Natural killer cell treated with Interleukin-12 subunit alpha and Interleukin-12 subunit beta and Interleukin-15 and Interleukin-18, amount 100 ng/mL, for 72 hours (primary cell): ENCODE measurements at places on chromosomes 12 and 14.

GRCh38 chr14:67569651-67570290, 30.3 kb downstream of the PIGH start:
- H3K36me3 ChIP-seq, result no peaks in the 10 kb centered on the region
- H3K27me3 ChIP-seq, result peaks cover 11% of the 10 kb centered on the region
- no peak overlapping the region for H3K27ac ChIP-seq
- H3K4me1 ChIP-seq, result peaks cover 10% of the 10 kb centered on the region

DNA sequence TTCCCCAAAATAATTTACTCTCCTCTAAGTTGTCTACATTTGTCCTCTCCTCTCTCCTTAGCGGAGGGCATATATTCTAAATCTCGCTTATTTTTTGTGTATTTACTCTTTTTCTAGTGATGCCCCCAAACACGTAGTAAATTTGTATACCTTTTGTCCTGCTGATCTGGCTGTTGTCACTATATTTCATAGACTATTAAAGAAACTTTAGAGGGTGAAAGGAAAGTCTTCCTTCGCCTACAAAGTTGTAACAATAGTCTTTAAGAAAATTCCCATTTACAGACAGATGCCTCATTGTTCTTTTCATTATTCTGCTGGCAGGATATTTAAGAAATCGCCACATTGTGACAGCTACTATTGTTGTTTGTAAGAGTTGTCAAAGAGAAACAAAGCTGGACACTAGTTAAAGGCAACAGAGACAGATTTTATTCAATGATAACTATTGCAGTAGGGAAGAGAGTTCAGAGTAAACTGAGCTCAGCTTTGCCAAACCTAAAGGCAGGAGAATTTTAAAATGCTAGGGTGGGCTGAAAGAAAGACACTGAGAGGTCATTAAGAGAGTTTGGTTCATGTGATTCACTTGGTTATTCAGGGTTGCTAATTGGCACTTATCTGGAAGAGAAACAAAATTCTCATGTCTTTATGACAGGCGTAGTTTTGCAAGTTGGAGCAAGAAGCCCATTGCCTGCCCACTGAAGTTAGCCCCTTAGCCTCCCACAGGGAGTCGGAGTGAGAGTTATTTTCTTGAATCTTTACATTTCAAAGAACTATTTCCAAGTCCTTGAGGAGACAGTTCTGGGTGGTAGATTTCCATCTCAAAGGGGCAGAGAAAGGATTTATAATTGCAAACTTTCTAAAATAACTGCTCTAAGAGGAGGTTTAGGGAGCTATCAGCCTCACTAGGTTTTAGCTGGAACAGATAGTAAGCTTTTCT, 1272.5 kb upstream of the SEL1L start:
- H3K36me3 ChIP-seq, result peaks cover 6% of the 10 kb centered on the region
- H3K27ac ChIP-seq, result no peak overlapping the region
- no peak overlapping the region for H3K4me3 ChIP-seq
- DNase-seq, result no peak
- no peaks in the 10 kb centered on the region for H3K27me3 ChIP-seq

DNA sequence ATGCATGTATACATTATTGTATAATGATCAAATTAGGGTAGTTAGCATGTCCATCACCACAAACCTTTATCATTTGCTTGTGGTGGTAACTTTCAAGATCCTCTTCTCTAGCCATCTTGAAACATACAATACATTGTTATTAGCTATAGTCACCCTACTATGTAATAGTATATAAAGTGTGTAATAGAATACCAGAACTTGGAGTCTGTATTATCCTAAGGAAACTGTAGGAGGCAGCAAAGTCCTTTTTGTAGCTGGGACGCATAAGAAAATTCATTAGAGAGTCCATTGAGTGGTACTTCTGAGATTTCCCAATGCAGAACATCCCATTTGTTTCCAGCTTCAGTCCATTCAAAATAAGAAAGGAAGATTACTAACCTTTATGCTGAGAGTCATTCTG, 325.9 kb upstream of the LRFN5 start:
- no peaks in the 10 kb centered on the region for H3K36me3 ChIP-seq
- no peak for DNase-seq
- no peaks in the 10 kb centered on the region for H3K4me1 ChIP-seq
- no peak overlapping the region for H3K4me3 ChIP-seq
- no peak overlapping the region for H3K27ac ChIP-seq

DNA sequence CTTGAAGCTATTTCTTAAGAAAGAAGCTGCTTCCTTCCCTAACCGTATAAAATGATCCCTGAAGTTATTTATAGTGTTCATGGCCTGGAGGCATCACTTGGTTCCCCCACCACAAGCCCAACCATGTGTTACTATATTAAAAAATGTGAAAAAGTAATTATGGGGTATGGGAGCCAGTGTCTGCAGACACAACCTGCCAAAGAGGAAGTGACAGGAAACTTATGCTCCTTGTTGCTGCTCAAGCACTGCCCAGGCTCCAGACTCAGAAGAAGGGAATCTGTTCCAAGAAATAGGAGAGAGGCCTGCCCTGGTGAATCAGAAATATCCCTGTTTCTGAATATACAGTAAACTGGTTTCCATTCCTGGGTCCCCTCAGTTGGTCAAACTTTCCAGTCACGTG, 217.2 kb upstream of the BMP4 start:
- H3K4me1 ChIP-seq, result no peaks in the 10 kb centered on the region
- H3K36me3 ChIP-seq, result no peaks in the 10 kb centered on the region
- no peak for DNase-seq
- H3K27ac ChIP-seq, result no peak overlapping the region

DNA sequence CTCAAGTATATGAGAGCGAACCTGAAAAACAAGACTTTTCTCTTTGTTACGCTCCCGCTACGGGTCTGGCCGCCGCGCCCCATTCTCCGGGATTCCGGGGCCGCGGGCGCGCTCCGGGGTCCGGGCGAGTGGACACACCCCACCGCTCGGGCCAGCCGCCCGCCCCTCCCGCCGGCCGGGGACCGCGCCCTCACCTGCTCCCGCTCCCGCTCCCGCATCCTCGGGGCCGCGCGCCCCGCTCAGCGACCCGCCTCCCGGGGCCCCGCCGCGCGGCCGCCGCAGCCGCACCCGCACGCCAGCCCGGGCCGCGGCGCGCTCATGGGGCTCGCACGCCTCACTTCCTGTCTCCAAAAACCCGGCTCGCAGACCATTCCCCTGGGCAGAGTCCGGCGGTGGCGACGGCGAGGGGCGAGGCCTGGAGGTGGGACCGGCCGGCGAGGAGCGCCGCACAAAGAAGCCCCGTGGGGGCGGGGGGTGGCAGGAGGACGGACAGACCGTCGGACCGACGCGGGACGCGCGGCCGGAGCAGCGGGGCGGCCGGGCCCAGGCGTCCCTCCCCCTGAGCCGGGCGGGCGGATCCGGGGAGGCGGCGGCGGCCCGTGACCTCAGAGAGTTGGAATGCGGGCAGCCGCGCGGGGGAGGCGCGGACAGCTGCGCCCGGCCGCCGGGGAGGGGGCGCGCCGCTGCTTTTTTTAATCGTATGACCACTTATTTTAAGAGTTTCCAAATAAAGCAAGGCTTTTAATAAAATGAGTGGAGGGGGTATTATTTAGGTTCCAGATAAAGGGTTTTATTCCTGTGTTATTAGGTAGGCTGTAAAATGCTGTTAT, at the start of gene PTPN21:
Gene PTPN21 (minus strand): TSS at position 551 of the 830 bp plus-strand sequence. CDS start 4,590 bp downstream, outside the sequence.
- peaks cover 28% of the 10 kb centered on the region for H3K4me1 ChIP-seq
- H3K4me3 ChIP-seq, result peak within 1 kb of the TSS; percentile 75
- peaks cover 50% of the 10 kb centered on the region for H3K27me3 ChIP-seq
- no peak within 1 kb of the TSS for H3K27ac ChIP-seq
- no peaks in the 10 kb centered on the region for H3K36me3 ChIP-seq
- DNase-seq, result peak; percentile 66

GRCh38 chr12:89892436-89892835, 183.8 kb upstream of the ATP2B1 start:
- no peak for DNase-seq
- no peak overlapping the region for H3K4me3 ChIP-seq
- peaks cover 4% of the 10 kb centered on the region for H3K4me1 ChIP-seq

DNA sequence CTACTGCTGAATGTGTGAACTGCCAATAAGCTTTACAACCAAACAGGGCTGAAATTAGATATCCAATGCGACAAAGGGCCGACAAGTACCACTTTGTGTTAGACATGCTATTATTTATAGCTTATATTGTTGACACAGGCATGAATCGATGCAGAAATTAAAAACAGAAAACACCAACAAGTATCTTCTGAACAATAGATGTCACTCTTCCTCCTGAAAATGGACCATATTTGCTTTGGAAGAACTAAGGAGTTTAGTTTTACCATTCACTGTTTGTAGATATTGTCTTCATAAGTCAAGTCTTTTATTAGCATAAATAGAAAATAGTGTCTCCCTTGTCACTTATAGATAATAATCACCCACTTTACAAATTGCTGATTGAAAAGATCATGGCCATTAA, 86.5 kb downstream of the LRIG3 start:
- H3K4me1 ChIP-seq, result no peaks in the 10 kb centered on the region
- peaks cover 6% of the 10 kb centered on the region for H3K36me3 ChIP-seq
- no peak overlapping the region for H3K27ac ChIP-seq
- DNase-seq, result no peak
- no peaks in the 10 kb centered on the region for H3K27me3 ChIP-seq

DNA sequence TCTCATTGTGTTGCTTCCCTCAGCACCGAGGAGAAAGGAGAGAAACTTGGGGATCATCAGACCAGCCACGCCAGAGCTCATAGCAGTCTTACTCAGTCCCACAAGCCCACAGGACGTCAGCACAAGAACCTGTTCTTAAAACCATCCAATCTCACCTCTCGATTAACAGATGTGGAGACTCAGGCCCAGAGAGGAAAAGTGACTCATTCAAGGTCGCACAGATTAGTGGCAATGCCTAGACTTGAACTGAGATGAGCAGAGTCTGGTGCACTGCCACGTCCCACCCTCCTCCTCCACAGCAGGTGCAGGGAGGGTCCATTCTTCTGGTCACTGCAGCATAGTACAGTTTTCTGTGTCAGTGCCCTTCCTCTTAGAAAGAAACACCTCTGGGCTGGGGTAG, 154.9 kb upstream of the PZP start:
- peaks cover 56% of the 10 kb centered on the region for H3K4me1 ChIP-seq
- peaks cover under 1% of the 10 kb centered on the region for H3K36me3 ChIP-seq
- peak overlapping the region; percentile 96 for H3K27ac ChIP-seq
- H3K27me3 ChIP-seq, result peaks cover 27% of the 10 kb centered on the region

GRCh38 chr12:52119398-52120254, 40.1 kb downstream of the SMIM41 start:
- H3K27me3 ChIP-seq, result peaks cover 18% of the 10 kb centered on the region
- DNase-seq, result no peak
- no peak overlapping the region for H3K27ac ChIP-seq
- H3K4me1 ChIP-seq, result no peaks in the 10 kb centered on the region
- no peaks in the 10 kb centered on the region for H3K36me3 ChIP-seq

- no peak overlapping the region for H3K27ac ChIP-seq
- H3K36me3 ChIP-seq, result peaks cover 6% of the 10 kb centered on the region
- H3K4me1 ChIP-seq, result no peaks in the 10 kb centered on the region
- no peak overlapping the region for H3K4me3 ChIP-seq
- DNase-seq, result no peak
Observed at GRCh38 chr12:23380419-23381100, 568.9 kb downstream of the SOX5 start.
